Left cardiac atrium (tissue), 4 donors: ENCODE measurements at places on chromosomes 5 and 9.

DNA sequence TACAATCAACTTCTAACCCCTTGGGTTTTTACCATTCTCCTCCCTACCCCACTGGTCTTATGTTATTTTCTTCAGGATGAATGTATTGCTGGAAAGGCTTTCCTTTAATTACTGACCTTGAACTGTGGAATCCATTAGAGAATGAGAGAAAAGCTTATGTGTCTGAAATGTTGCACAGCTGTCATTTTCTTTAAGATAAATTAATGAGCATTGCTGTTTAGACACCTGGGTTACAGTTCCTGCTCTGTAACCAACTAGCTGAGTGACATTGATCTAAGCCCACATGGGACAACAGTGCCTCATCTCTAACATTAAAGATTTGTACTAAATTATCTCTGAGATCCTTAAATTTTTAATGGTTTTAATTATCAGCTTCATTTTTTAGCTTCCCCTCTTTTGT lies 507.0 kb downstream of the TAF11L14 start:
- DNase-seq, result no peak

DNA sequence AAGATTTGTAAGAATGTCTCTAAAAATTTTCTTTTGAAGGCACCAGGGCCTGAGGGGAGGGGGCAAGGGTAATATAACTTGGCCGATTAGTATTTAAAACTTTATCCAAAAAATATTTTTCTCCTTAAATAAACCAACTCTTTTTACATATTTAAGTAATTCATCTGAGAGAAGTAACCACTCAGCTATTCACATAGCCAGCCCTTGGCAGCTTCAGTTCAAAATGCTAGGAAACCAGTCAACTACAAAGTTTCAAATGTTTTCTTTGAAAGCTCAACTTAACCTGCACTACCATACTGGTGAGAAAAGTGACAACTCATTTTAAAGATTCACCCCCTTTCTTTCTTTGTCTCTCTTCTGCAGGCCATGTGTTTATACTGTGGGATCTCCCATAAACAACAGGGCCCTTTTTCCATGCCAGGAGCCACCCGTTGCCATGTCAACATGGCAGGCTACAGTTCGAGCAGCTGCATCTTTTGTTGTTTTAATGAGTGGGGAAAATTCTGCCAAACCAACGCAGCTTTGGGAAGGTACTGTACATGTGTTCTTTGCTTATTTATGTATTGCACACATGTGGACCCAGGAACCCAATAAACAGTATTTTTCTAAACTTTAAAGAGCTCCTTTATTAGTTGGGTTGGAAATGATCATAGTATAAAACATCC lies 46.3 kb downstream of the AOPEP start:
- no peak for DNase-seq

GRCh38 chr9:130138171-130138653 lies 34.0 kb upstream of the NCS1 start:
- DNase-seq, result peak; percentile 69

DNA sequence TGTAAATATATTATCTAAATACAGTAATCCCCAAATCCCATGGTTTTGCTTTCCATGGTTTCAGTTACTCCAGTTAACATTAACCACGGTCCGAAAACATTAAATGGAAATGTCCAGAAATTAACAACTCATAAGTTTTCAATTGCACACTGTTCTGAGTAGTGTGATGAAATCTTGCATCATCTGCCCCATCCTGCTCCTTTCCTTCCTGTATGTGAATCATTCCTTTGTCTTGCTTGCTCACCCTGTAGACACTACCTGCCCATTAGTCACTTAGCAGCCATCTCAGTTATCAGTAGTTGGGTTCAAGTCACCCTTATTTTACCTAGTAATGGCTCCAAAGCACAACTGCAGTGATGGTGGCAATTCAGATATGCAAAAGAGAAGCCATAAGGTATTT lies 1568.5 kb upstream of the WWC1 start:
- DNase-seq, result no peak

- DNase-seq, result no peak
Observed at GRCh38 chr5:37886242-37886905, 46.5 kb upstream of the GDNF start.

DNA sequence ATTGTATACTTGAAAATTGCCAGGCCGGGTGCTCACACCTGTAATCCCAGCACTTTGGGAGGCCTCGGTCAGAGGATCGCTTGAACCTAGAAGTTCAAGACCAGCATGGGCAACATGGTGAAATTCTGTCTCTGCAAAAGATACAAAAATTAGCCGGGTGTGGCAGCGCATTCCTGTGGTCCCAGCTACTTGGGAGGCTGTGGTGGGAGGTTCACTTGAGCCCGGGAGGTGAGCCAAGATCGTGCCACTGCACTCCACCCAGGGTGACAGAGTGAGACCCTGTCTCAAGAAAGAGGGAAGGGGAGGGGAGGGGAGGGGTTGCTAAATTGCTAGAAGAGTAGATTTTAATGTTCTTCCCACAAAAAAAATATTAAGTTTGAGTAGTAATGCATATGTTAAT lies 53.2 kb downstream of the FNBP1 start:
- no peak for DNase-seq

DNA sequence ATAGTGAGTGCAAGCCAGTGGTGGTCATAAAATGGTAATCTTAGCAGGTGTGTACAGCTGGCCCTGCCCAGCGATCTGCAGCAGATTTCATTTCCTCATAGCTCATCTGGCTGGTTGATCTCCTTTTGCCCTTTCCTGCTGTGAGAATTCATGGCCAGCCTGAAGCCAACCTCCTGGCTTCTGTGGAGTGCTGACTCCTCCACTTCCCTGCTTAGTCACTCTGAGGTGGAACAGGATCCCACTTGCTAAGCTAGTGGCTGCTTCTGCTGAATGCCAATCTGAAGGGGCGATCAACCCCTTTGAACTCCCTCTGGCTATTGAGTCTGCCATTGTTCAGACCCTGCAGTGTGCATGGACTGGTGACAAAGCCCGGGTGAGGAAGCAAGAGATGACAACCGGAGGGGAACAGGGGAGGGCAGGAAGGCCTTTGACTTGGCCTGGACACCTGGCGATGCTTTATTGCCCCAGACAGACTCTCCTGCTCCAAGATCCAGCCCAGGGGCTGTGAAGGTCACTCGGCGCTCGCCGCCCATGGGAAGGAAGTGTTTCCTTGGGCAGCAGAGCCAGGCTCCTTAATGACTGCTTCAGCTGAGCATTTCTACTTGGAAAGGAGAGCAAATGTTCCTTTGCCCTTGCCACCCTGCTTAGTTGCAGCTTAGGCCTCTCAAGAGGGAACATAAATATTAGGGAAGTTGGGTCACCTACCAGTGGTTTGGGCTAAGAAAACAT lies 341.1 kb downstream of the ZSWIM6 start:
- DNase-seq, result no peak

DNA sequence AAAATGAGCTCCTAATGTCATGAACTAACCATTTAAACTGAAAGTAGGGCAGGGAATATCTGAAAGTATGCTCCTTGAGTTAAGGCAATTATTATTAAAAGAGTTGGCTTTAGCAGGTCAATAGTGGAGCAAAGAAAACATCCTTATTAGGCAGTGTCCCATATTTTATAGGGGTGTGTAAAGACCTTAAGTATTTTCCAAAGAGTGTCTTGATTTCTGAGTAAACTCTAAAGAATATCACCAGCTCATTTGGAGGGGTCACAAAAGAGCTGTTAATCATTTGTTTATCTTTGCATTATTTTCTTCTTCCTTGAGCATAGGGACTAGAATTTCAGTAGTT lies 109.3 kb downstream of the MUSK start:
- DNase-seq, result no peak

DNA sequence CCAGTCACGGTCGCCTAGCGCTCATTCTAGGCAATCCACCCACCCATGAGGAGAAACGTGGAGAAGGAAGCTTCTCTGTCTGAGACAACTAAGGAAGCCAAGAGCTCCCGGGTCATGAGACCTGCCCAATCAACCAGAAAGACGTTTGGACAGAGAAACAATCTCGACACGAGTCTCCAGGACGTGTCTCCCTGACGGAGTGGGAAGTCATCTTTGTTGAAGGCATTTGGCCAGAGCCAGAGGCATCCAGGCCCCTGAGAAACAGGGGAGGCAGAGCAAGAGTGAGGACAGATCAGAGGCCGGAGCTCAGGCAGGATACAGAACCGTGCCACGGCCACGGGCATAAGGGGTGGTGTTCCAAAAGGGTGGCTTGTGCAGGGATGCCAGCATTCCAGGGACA lies 479.0 kb downstream of the SPATA31A7 start:
- DNase-seq, result no peak

GRCh38 chr5:119743927-119744326 lies 114.6 kb downstream of the FAM170A start:
- no peak for DNase-seq

- DNase-seq, result no peak
Observed at GRCh38 chr9:91033797-91034196, 232.2 kb downstream of the SYK start.

DNA sequence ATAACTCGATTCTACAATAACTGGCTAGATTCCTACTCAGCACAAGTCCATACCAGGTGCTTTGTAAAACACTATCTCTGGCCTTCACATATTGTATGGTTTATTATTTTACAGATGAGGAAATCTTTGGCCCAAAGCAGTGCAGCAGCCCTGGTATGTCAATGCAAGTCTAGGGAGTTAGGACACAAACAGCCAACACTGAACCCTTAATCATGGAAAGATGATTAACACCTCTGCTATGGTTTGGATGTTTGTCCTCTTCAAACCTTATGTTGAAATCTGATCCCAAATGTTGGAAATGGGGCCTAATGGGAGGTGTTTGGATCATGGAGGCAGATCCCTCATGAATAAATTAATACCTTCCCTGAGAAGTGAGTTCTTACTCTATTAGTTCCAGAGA lies 76.6 kb downstream of the MAPKAP1 start:
- DNase-seq, result no peak

DNA sequence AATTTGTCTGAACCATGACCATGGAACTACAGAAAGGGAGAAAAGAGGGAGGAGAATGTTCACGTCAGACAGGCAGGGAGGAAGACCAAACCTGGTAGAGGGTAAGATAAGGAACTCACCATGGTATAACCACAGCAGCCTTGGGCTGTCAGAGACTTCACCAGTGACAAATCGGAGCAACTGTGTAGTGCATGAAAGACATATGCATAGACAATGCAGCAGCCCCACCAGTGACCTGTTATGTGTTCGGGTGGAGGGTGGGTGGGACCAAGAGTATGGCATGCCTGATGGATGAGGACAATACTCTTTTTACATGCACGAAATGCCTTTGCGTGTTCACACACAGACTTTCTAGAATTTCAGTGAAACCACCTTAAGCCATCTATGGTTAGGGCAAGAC lies 221.8 kb upstream of the RASEF start:
- no peak for DNase-seq

GRCh38 chr5:96384353-96384752 lies 48.7 kb downstream of the PCSK1 start:
- peak; percentile 61 for DNase-seq

DNA sequence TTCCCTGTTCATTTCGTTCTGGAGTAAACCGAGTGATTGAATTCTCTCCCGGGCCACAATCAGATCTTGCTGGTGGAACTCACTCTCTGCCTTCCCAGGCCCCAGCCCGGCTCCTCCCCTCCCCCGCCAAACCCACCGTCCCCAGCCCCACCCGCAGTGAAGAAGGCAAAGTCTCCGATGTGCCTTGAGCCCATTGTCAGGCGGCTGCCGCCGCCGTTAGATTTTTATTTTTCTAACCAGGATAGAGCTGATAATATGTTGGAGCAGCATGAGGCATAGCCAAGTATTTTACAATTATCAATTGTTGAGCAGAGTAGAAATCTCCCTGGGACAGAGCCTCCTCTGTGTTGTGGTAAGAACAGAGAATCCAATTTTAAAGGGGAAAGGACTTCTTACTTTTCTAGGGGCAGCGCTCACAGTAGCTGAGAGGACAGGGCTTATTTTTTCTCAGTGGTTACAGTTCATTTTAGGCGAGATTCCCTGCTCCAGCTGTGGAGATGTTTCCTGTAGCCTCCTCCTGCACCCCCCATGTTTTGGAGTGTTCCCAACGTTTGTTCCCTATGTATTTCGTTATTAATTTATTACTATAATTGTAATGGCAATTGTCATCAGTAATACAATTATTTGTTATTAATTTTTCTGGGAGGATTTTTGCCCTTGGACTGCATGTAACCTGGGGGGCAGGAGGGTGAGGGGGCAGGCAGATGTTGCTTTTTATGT lies 1.3 kb downstream of the PSAT1 start:
- DNase-seq, result no peak

DNA sequence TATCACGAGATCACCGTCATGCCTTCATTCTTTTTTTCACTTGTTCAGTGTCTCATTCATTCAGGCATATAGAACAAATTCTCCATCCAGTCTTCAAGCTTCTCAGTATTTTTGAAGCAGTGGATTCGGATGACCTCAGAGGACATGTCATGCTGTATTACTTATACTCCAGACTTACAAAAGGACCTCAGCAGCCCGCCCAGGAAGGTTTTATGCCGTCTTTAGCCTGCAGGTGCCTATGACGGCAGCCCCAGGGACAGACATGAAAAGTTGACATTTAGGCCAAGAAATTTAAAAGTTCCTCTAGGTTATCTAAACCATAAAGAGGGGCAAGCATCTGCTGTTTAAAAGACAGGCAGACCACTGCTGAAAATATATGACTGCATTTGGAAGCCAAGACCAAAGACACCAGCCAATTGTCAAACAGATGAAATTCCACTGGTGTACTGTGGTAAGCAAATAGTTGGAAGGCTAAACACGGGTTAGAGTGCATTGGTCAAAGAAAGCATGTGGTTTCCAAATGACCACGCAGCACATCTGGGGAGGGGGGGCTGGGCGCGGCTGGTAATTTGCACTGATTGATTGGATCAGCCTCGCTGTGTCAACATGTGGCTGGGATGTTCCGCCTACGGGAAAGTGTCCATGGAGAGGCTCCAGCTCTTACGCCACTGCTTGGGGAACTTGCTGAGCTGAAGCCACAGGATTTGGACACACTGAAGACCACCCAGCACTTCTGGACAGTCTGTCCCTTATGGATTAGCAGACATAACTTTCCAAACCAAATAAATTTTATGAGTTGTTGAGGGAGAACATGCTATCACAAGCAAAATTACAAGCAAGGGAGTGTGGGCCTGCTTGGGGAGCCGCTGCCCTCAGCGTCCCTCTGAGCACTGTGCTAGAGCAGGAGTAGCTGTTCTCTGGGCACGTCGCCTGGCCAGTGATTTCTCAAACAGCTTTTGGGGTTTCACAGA lies 173.6 kb downstream of the FANCC start:
- peak; percentile 82 for DNase-seq

DNA sequence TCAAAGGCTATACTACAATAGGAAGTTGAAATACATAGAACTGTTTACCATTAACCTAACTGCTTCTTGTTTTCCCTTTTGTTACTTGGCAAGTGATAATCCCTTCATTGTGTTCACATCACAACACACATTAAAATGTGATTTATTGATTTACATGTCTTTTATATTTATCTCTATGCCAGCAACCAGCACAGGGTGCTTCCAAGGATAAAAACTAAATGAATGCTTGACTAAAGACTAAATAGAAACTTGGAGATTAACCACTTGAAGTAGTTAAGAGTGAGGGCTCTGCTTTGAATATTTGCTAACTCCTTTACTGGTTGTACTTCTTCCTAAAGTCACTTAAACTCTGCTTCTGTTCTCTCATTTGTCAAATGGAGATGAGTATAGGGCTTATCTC lies 1730.6 kb downstream of the EFNA5 start:
- DNase-seq, result no peak

GRCh38 chr5:137932800-137933199 lies 43.5 kb downstream of the PKD2L2 start:
- DNase-seq, result no peak
